ENCODE measurements at places on chromosomes 6 and 20. TPM values are rescaled to one million over a fixed set of nuclear protein-coding genes. Genes with fewer than 3 reads are reported as not detected.

DNA sequence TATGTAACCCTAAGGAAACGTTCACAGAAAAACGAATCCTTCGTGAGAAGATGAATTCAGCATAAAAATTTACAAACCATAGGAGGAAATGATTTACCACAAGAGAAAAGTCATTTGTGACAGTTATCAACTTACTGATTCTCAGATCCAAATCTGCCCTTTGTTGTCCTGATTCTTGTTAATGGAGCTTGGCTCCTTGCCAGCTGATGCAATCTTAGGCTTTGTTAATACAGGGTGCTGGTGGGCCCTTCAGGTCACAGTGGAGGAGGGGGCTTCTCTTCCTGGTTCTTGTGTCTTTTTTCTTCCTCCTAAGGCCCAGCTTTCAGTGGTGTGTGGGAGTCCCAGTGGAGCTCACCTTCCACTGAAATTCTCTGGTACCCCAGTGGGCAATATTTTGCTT is 108.4 kb upstream of the MAP3K7 start:
- no peak for DNase-seq

DNA sequence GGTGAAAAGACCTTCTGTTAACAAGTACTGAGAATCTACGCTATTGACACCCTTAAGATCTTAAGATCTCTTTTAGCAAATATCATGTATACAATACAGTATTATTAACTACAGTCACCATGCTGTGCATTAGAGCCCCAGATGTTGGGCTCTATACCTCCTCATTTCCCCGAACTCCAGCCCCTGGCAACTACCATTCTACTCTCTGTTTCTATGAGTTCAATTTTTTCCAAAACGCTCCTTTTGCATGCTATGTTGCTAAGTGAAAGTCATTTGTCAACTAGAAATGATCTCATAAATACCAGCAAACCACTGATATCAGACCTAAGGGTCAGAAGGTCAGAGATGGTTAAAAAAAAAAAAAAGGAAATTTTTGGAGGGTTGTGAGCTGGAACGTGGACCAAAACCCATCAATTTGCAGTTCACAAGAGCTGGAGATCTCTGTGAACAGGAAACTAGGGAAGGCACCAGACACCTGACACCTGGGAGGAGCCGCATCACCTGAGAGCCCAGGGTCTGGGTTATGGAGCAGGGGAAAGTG is 122.0 kb upstream of the KCNK16 start:
- no peak for DNase-seq

DNA sequence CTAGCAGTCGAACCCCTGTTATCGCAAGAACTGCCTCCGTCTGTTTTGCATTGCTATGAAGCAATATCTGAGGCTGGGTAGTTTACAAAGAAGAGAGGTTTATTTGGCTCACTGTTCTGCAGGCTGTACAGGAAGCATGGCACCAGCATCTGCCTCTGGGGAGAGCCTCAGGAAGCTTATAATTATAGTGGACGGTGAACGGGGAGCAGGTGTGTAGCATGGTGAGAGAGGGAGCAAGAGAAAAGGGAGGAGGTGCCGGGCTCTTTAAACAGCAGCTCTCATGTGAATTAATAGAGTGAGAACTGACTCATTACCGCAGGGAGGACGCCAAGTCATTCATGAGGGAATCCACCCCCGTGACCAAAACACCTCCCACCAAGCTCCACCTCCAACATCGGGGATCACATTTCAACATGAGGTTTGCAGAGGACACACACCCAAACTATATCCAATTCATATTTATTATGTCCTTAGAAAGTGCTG is 172.6 kb upstream of the KCNG1 start:
- peak; percentile 90 for DNase-seq

DNA sequence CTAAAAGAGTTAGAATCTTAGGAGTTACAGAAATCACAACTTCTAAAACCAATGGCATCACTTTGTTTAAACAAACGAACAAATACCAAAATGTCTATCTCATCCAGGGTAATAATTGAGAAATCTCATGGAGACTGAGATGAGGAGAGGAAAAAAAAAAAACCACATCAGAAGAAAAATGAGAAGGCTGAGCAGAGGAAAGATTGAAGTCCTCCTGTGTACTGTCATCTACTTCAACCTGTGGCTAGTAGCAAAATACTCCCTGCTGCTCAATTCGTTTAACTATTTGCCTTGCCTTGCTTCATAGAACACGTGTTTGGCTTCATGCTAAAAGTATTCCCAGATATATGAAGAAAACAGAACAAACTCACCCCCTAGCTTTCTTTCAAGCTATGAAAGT is 143.7 kb downstream of the PDE10A start:
- DNase-seq, result no peak

- DNase-seq, result no peak
Measured at GRCh38 chr6:14598017-14598864, 480.7 kb downstream of the CD83 start.

- no peak for DNase-seq
Measured at GRCh38 chr6:5552243-5552642, 290.9 kb downstream of the FARS2 start.

- DNase-seq, result no peak
Measured at GRCh38 chr20:21681234-21681921, 24.1 kb upstream of the PAX1 start.

DNA sequence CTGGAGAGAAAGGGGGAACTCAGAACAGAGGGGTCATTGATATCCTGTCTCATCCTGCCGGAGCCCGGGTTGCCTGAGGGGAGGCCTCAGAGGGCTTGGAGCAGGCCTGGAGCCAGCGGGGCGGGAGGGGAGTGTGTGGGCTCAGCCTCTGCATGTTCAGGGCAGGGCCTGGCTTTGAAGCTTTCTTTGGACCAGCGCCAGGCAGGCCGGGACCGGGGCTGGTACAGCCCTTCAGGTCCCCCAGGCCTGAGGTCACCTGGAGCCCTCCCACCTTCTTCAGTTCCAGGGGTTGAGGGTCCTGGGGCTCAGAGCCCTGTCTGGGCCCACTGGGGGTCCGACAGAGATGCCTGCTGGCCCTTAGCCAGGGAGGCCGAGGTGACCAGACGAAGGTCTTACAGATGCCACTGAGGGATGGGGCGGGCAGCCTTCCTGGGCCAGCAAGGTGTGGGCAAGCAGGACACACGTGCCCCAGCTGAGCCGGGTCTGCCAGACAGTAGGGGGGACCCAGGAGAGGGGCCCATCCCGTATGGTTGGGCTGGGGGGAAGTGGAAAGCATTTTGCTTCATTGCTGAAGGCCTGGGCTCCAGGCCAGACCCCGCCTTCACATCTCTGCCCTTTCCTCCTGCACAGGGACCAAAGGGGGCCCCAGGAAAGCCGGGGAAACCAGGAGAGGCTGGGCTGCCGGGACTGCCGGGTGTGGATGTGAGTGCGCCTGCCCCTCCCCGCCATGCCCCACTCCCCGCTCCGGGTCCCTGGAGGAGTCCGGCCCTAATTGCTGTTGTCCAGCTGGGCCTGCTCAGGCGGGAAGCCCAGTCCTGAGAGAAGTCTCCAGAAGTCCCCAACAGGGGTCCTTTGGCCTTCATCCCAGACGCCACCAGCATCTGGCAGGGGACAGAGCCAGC is 2.0 kb downstream of the COL9A3 start:
- DNase-seq, result no peak

Gene INSM1
- polyA plus RNA-seq, result not detected

Gene HLA-DRB5
- polyA plus RNA-seq, result not detected

Gene EXOC2
- 22.4 TPM for polyA plus RNA-seq

Gene CFB
- polyA plus RNA-seq, result 21.7 TPM

Data from fibroblast of lung (primary cell).